ENCODE measurements at places on chromosomes 12 and 14.

DNA sequence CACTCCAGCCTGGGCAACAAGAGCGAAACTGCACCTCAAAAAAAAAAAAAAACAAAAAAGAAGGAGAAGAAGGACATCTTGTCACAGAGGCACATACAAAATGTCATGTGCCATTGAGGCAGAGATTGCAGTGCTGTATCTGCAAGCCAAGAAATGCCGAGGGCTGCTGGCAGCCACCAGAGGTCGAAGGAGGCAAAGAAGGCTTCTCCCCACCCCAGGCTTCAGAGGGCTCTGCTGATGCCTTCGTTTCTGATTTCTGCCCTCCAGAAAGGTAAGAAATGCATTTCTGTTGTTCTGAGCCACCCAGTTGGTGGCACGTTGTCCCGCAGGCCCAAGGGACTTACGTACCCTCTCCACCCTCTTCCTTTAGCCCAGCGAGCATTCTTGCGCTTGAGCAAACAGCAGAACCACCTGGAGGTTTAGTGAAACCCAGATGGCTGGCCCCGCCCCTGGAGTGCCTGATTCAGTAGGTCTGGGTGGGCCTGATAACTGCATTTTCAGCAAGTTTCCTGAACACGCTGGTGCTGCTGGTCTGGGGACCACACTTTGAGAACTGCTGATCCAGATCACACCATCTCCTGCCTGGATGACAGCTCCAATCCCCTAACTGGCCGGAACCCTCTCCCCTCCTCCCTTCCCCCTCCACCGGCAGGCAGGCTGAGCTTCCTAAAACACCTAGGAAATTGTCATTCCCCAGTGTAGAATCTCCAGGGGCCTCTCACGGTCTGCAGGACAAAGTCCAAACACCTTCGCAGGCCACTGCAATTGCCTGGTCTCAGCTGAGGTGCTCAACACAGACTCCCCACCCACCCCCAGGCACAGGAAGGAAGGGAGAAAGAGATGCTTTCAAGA is 21.1 kb upstream of the SCARB1 start:
- DNase-seq: no peak

- no peak for DNase-seq
Measured at GRCh38 chr12:49598527-49598926, 6.9 kb downstream of the FAM186B start.

DNA sequence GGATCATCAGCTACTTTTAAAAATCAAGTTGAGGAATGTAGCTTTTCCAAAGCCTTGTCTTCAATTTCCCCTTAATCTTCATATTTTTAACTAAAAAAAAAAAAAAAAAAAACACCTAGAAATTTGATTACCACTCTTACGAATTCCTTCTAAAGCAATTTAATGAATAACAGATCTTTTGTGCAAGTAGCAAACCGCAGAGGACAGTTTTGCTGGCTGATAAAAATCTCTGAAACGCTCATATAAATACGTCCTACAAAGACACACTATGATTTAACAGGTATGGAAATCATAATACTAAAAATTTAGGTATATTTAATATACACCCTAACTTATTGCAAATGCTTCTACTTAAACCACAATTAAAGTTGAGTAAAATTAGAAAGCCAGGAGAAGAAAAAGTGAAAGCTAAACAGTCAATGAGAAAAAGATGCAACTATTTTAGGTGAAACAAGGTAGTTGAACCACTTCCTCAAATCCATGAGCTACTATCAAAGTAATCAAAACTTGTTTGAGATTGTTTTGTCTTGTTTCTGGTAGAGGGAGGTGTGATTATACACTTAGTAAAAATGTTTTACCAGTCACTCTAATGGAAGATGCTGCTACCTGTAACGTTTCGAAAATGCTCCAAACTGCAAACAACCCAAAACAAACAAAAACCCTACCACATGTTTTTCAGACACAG is 2.2 kb downstream of the PAWR start:
- DNase-seq: no peak

DNA sequence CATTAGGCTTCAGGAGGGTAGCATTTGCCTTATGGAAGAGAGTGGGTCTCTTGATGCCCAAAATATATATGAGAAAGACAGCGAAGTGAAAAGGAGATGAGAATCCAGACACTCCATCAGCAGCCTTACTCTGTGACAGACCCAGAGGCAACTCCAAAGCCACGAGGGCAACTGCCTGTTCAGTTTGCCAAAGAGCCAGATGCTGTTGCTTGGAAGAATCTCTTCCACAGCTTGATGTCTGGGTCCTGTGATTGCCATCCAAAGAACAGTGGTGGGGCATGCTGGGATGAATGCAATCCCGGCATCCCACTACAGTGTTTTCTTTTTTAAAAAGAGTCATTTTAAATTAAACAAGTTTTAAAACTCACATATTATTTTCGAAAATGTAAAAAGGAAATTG is 10.9 kb upstream of the OTX2 start:
- no peak for DNase-seq

- DNase-seq: no peak
Measured at GRCh38 chr14:86088156-86088555, 558.2 kb downstream of the FLRT2 start.

DNA sequence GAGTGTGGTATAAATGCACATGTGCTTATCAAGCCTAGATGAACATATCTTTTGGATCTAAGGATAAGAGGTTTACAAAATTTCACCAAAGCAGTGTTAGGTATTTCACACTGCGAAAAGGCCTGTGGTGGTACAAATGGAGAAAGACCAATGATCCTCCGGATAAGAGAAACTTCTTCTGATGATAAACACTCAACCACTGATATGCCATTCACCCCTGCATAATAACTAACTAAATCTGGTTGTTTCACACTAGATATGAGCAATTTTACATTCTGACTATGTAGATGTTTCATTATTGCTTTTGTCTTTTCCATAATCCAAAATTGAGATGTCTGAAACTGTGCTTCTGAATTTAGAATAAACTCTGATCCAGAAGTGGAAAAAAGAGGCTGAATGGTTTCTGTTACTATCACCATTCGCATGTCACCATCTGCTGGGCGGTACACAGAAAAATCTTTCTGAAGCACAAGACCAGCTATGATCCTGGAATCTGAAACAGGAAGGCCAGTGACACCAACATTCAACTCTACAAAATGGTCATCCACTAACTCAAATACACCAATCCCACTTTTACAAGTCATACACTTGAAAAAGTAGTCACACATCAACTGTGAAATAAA is 1.3 kb downstream of the BBS10 start:
- DNase-seq: no peak

- no peak for DNase-seq
Measured at GRCh38 chr14:52275372-52275771, 7.9 kb downstream of the PTGDR start.

DNA sequence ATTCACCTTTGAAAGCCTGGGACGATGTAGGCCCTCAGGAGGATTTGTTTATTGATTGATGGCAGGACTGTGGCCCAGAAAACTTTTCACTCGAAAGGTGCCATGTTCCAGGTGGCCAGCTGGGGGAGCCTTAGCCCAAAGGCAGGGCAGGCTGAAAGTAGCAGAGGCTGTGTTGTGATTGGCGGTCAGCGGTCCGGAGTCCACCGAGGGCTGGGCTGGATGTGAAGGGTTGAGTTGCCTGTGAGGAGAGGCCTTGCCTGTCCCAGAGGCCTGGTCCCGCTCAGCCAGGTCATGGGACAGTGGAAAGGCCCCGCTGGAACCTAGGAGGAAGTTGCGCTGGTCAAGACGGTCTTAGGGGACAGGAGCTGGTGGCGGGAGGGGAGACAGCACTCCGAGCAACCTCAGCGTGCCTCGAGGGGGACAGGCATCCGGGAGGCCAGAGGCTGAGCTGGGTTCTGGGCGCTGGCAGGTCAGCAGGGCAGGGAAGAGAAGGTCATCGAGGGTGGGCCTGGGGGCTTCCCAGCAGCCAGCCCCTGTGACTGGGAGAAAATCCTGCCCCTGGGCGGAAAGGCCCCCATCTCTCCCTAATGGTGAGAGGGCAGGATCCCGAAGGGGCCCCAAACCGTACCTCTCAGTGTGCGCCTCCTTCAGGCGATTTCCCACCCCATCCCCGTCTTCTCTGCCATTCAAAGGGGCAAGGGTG is 26.3 kb downstream of the CMA1 start:
- peak; percentile 50 for DNase-seq

- no peak for DNase-seq
Measured at GRCh38 chr12:94942663-94943062, 60.8 kb downstream of the NDUFA12 start.

DNA sequence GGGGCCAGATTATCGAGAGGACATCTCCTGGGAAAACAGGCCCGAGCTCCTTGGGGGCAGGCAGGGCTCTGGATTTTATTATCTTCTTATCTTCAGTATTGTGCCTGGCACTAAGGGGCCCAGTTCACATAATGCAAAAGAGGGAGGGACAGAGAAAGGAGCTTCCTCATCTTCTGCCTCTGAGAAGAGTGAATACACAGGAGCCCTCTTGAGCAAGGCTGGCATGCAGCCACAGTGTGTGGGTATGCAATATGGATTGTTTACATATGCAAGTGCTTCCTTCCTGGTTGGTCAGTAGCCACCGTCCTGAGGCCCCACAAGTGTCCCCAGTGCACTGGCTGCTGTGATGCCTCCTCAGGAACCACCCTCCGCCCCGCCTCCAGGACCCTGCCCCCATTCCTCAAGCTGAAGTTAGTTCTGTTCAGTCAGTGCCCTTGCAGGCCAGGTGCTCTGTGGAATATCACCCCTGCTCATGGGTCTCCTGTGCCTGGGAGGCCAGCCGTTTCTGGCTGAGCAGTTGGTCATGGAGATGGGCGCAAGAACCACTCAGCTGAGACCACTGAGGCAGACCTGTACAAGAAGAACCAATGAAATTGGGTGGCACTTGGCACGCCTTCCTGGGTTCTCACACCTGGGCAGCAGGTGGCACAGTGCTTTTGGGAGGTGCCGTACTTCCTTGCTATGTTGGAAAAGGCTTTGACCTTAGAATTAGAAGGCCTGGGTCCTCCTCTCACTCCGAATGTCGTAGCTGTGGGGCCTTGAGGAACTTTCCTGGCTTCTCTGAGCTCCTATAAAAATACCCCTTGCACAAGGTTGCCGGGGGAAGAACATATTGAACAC is 35.1 kb upstream of the ACTN1 start:
- no peak for DNase-seq

GRCh38 chr14:100691395-100692056 is 35.2 kb upstream of the DLK1 start:
- no peak for DNase-seq

DNA sequence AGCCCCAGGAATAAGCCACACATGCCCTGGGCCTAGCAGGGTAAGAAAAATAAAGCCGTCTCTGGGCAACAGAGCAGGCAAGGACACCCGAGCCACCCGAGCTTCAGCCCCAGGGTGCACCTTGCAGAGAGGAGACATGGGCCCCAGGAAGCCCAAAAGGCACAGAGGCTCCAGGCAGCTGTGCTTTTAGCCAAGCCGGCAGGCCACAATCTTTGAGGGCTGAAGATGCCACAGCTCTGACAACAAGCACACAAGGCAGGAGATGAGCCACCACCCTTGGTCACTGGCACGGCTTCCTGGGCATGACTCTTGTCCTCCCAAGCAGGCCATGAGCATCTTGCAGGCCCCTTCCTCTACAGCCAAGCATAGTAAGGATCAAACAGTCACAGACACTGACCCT is 86.3 kb downstream of the ITPK1 start:
- DNase-seq: no peak

DNA sequence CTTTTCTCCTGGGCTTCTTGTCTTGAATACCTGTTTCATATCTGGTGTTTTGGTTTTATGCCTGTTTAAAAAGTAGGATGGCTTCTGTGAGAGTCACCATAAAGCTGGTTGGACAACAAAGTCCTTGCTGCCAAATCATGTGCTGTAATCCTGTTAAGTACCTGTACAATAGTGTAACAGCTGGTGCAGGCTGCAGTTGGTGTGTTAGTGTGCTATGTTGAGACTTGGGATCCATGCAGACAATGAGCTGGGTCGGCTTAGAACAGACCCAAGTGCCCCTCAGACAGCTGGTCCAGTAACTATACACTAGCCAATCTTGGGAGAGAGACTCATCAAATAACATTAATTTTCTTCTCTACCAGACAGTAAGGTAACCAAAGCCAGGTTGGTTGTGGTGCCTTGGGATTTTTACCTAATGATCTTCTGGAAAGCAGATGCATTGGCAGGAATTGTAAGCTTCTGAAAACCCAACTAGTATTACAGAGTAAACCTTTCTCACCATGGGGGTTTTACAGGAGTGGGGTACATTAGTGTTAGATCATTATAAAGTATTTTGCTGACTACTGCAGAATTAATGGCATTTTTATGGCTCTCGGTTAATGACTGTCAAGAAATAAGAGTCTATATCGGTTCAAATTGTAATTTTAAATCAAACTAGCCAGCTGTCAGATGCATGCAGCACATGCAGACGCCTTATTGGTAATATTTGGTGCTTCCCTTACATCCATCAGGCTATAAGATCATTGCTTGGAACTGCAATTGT is 231.2 kb downstream of the PDZRN4 start:
- DNase-seq: no peak

- DNase-seq: no peak
Measured at GRCh38 chr12:78977304-78977867, 112.8 kb downstream of the SYT1 start.

DNA sequence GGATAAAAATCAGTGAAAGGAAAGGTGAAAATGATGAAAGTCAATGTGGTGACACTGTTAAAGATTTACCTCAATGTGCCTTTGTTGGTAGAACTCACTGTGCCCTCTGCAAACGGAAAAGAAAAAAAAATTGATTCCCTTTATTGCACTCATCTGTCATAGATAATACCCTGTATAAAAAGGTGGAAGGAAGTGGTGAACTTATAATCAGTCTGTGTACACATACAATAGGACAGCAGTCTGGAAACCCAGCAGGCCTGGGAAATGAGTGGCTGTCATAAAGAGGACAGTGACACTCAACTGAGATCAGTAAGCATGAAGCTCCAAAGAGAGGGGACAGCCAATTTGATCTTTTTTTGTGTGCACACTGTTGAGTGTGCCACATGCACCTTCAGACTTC is 364.7 kb downstream of the NOVA1 start:
- DNase-seq: no peak

- DNase-seq: no peak
Measured at GRCh38 chr12:95700316-95700785, 90.2 kb downstream of the NTN4 start.

DNA sequence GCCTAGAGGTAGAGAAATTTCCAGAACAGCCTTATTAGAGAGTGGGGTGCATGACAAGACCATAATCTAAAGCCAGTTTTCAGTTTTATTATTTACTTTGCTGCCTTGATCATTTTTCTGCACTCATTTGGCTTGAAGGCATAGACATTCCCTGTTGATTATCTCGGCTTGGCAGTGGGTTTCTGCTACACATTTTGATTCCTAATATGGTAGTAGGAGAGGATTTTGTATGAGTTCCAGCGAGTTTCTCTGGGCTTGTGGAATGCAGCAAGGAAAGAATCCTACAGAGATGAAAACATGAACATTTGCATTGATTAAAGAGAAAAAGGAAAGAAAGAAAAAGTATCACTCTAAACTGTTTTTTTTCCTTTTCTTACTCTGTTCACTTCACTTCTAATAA is 281.2 kb downstream of the PAWR start:
- no peak for DNase-seq

GRCh38 chr14:22552001-22552826 is 36.8 kb downstream of the DAD1 start:
- DNase-seq: no peak

GRCh38 chr12:118850244-118850825 is 131.0 kb upstream of the SRRM4 start:
- DNase-seq: no peak
